ENCODE measurements at places on chromosomes 6 and 20.

DNA sequence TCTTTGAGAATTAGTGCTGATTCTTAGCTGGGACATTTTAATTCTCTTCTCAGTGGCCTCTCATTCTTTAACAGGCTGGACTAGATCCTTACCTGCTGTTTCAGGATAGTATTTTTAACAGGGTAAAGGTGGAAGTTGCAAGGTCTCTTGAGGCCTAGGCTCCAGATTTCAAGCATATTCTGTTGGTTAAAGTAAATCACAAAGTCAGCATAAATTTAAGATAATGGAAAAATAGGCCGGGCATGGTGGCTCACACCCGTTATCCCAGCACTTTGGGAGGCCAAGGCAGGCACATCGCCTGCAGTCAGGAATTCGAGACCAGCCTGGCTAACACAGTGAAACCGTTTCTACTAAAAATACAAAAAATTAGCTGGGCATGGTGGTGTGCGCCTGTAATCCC lies 1149.0 kb downstream of the EPHA7 start:
- no peak for DNase-seq

DNA sequence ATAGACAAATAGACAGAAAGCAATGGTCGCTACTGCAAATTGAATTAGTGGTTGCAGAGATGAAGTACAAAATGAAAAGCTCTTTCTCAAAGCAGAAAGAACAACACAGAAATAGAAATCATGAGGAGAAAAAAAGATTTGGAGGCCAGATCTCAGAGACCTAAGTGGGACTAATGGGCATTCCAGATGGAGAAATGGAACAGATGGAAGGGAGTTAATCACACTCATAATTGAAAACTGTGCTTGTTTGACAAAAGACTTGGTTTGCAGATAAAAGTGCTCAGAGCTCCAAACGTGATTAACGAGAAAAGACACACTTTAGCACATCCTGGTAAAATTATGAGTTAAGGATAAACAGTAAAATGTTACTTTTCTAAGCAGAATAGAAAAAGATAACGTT lies 58.1 kb upstream of the SNRPB2 start:
- no peak for DNase-seq

GRCh38 chr6:12324748-12325147 lies 34.6 kb downstream of the EDN1 start:
- no peak for DNase-seq

GRCh38 chr20:37376324-37376723 lies 30.4 kb downstream of the SRC start:
- DNase-seq, result no peak

DNA sequence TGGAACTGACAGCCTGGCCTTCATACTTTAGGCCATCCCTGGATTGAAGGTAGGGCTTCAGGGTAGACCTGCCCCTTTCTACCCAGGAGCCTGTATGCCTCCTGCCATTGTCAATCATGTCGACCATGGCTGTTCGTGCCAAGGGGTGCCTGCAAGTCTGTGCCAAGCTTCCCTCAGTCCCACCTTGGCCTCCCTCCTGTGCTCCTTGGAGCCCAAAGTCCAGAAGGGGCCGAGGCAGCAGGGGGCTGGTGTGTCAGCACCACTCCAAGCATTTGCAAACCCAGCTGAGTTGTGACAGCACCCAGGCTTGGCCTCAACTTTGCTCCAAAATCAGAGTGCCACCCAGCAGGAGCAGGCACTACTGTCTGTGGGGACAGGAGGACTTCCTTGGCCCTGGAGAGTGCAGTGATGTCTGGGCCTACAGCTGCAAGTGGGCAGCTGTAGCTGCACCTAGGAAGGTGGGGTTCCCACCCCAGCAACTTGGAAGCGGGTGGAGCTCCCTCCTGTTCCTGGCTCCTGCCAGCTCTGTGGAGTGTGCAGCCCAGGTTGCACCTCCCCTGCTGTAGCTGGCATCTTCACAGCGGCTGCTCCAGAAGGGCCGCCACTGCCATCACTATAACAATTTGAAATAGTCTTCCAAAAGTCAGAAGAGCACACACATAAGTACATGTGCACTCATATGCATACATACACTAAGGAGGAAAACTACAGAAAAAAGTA lies 1719.3 kb downstream of the HACE1 start:
- DNase-seq, result no peak

- no peak for DNase-seq
Observed at GRCh38 chr6:72418495-72418894, 203.4 kb upstream of the KCNQ5 start.

DNA sequence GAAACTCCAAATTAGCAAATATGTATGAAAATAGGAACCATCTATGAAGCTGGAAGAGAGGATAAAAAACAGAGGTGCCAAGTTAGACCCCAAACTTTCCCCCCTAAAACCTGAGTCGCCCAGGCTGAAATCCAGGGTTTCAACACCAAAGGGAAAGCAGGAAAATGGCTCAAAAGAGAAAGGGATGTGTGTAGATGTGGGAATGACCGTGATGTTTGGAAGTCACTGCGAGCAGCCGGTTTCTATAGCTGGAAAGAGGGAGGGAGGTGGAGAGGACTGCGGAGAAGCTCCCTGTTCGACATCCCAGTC lies 4.5 kb downstream of the RING1 start:
- no peak for DNase-seq

GRCh38 chr6:132466952-132467351 lies 46.0 kb downstream of the STX7 start:
- DNase-seq, result no peak

DNA sequence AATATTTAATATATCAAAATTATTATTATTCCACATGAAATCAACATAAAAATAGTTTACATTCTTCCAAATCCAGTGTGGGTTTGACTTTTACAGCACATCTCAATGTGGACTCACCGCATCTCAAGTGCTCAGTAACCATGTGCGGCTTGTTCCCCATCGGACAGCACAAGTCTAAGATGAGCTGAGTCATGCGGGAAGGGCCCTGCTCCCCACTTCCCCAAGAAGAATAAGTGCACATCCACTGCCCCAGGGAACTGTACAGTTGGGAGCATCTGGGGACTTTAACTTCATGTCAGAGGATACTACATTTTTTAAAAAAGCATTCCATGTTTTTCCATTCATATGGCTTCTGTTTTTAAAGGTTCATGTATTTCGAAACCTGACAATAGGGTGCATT lies 325.6 kb downstream of the BTBD3 start:
- DNase-seq, result no peak
